ENCODE measurements at places on chromosomes 3 and 15. TPM values are rescaled to one million over a fixed set of nuclear protein-coding genes. Genes with fewer than 3 reads are reported as not detected.

DNA sequence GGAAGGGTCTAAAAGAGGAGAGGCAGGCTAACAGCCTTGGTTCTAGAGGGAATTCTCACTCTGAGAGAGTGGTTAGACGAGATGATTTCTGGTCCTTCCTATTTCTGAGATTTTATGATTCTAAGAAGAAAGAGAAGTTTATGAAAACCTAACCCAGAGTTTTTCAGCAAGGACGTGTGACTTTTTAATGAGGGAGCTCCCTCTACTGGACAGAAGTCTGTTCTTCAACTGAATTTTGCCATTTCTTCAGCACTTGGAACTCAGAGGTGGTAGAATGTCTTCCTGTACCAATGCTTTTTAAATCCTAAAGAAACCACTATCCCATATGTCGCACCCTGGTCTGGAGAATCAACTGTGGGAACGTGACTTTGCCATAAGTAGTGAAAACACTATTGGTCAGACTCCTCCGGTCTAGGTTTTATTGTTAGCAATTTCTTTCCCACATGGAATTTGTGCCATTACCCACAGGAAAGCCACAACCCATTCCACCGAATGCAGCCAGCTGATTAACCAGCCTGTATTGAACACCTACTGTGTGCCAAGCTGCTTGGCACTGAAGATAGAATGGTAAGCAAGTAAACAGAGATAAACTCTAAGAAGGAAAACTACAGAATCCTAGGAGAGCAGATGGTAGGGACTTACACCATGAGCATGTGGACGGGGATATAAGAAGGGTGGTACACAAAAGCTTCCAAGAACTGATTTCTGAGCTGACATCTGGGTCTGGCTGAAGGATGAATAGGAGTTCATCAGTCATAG, 199.5 kb upstream of the LMCD1 start:
- H3K4me3 ChIP-seq, result no peak overlapping the region
- DNase-seq, result no peak
- peaks cover 8% of the 10 kb centered on the region for H3K4me1 ChIP-seq
- H3K36me3 ChIP-seq, result no peaks in the 10 kb centered on the region

The CACNA1D gene
- total RNA-seq, result 0.26 TPM

DNA sequence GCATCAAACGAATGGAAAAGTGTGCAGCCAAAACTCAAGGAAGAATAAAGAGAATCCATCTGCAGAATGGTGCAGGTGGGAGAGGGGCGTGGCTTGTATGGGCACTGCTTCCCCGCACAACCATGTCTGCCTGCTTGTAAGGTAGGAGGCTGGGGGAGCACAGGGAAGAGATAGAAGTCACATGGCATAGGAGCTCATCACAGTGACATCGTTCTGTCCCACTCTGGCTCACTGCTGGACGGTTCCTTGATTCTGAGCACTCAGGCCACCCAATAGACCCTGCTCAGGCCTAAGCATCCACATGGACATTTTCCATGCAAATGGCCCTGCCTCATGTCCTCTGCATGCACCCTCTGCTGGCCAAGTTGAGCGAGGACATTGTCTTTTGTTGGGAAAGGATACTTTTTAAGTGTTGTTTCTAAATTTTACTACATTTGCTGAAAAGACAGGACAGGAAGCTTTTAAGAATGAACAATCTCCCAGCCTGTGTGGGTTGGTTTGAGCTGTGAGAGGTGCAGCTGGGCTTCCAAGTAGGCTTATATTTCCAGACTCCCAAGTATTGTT, 3.1 kb downstream of the MYLK start:
- H3K27ac ChIP-seq, result no peak overlapping the region
- no peaks in the 10 kb centered on the region for H3K36me3 ChIP-seq
- H3K27me3 ChIP-seq, result peaks cover 40% of the 10 kb centered on the region
- DNase-seq, result no peak
- no peak overlapping the region for H3K4me3 ChIP-seq

- DNase-seq, result no peak
- no peaks in the 10 kb centered on the region for H3K36me3 ChIP-seq
- H3K27me3 ChIP-seq, result no peaks in the 10 kb centered on the region
- H3K27ac ChIP-seq, result no peak overlapping the region
- no peaks in the 10 kb centered on the region for H3K4me1 ChIP-seq
These were observed 43.4 kb downstream of the ST3GAL6 start for GRCh38 chr3:98806521-98806920.

The P3H2 gene
- total RNA-seq, result not detected

The C3orf22 gene
- not detected for total RNA-seq

GRCh38 chr3:143848704-143849103, 436 bp upstream of the SLC9A9 start:
- peak overlapping the region; percentile 86 for H3K27ac ChIP-seq
- peaks cover 50% of the 10 kb centered on the region for H3K4me1 ChIP-seq
- no peaks in the 10 kb centered on the region for H3K27me3 ChIP-seq
- H3K36me3 ChIP-seq, result no peaks in the 10 kb centered on the region
- no peak for DNase-seq
- H3K4me3 ChIP-seq, result peak overlapping the region; percentile 88

GRCh38 chr15:64622410-64623260, 152.8 kb downstream of the RBPMS2 start:
- H3K27ac ChIP-seq, result peak overlapping the region; percentile 40
- H3K36me3 ChIP-seq, result no peaks in the 10 kb centered on the region
- DNase-seq, result peak; percentile 79
- peaks cover 62% of the 10 kb centered on the region for H3K4me1 ChIP-seq

The TGM4 gene
- total RNA-seq, result not detected

GRCh38 chr3:55164876-55165275, 237.0 kb upstream of the LRTM1 start:
- H3K27ac ChIP-seq, result no peak overlapping the region
- H3K4me1 ChIP-seq, result no peaks in the 10 kb centered on the region
- no peaks in the 10 kb centered on the region for H3K36me3 ChIP-seq
- H3K27me3 ChIP-seq, result no peaks in the 10 kb centered on the region

DNA sequence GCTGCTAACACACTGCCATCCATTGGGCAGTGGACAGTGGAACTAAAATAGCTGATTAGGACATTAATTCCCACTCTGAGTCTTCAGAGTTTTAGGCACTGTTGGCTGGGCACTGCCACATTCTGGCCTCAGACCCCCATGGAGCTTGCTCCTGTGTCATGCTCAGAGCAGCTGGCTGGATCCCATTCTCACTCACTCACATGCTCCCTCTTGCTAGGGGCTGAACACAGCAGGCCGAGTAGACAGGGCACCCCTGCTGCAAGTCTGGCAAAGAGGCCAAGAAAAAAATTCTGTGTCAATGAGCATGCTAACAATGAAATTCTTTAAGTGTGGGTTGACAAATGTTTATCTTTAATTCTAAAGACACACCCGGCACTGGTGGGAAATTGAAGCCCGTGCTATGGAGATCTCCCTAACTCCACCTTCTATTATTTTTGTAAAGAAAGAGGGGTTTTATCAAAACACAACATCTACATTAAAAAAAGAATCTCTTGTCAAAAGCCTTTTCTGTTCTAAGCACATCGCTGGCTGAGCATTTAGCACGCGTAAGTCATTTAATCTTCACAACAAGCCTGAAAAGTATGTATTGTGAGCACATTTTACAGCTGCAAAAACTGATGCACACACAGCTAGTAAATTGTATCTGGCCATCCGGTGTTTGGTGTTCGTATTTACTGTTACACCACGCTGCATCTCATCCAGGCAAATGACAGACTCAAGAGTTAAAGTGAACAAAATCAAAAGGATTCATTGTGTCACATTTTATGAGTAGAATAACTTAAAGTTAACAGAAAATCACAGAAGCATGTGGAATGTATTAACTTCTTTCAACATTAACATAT, 362.1 kb downstream of the PLOD2 start:
- no peaks in the 10 kb centered on the region for H3K36me3 ChIP-seq
- H3K4me1 ChIP-seq, result no peaks in the 10 kb centered on the region
- H3K4me3 ChIP-seq, result no peak overlapping the region
- no peak for DNase-seq
- no peaks in the 10 kb centered on the region for H3K27me3 ChIP-seq
- H3K27ac ChIP-seq, result no peak overlapping the region

- peaks cover 8% of the 10 kb centered on the region for H3K4me1 ChIP-seq
- peak overlapping the region; percentile 12 for H3K4me3 ChIP-seq
- peaks cover 3% of the 10 kb centered on the region for H3K36me3 ChIP-seq
- H3K27ac ChIP-seq, result no peak overlapping the region
- DNase-seq, result no peak
These were observed 3.1 kb downstream of the FOXL2NB start for GRCh38 chr3:138950006-138950644.

The PPP1R14D gene
- not detected for total RNA-seq

DNA sequence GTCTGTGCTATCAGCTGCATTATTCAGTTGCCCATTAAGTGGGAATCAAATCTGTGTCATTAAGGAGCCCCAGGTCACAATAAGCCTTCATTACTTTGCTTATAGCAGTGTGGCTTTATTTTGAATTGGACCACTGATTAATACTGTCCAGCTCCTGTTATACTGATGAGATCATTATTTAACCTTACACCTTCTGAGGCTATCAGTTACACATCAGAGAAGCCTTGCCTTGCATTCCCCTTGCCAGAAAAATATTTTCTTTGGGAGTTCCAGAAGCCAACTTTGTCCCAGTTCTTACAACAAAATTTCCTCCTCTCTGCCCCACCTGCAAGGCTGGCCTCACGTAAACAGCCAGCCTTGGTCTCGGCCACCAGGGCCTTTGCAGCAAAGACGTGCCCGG, 29.7 kb upstream of the ARNT2 start:
- no peak overlapping the region for H3K4me3 ChIP-seq
- no peak for DNase-seq
- no peak overlapping the region for H3K27ac ChIP-seq
- H3K36me3 ChIP-seq, result no peaks in the 10 kb centered on the region
- no peaks in the 10 kb centered on the region for H3K4me1 ChIP-seq

DNA sequence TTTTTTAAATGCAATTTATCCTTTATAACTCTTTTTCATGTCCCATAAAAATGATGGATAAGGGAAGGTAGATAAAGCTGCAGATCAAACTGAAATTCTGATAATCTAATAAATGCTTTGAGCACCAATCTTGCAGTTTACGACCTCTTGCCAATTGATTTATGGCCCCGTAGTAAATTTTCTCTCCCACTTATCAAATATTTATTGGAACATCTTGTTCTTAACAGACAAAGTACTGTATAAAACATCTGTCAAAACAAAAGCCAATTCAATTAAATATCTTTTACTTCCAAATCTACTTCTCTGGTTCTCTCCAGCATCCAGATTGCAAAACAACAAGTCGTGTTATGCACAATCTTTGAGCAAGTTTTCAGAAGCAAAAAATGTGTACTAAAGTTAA, 34.6 kb downstream of the POLR2M start:
- no peak for DNase-seq
- H3K27me3 ChIP-seq, result no peaks in the 10 kb centered on the region
- H3K36me3 ChIP-seq, result no peaks in the 10 kb centered on the region
- no peak overlapping the region for H3K4me3 ChIP-seq

GRCh38 chr3:122572940-122573412, 4.5 kb upstream of the PARP15 start:
- H3K4me3 ChIP-seq, result peak overlapping the region; percentile 17
- H3K4me1 ChIP-seq, result peaks cover 51% of the 10 kb centered on the region
- H3K27me3 ChIP-seq, result no peaks in the 10 kb centered on the region
- H3K27ac ChIP-seq, result peak overlapping the region; percentile 63
- H3K36me3 ChIP-seq, result peaks cover 40% of the 10 kb centered on the region

- no peak overlapping the region for H3K27ac ChIP-seq
- no peak for DNase-seq
- no peaks in the 10 kb centered on the region for H3K27me3 ChIP-seq
These were observed 880.2 kb downstream of the OTOL1 start for GRCh38 chr3:162376761-162377160.

DNA sequence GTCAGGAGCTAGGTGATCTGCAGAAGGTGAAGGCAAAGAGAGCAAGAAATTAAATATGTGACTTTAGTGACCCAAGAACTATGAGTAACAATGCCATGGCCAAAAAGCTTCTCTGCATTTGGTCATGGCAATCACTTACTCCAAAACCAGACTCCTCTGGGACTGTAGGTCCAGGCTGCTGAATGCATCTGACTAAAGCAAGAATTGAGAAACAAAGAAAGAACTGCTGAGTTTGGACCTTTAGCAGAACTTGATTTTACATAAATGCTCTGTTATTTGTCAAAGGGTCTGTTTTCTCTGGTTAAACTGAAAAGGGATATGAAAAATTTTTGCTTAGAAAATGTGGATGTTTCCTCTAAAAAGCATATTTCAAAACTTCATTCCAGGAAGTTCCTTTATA, 1102.2 kb downstream of the IGSF11 start:
- H3K27ac ChIP-seq, result no peak overlapping the region
- no peaks in the 10 kb centered on the region for H3K27me3 ChIP-seq
- H3K4me1 ChIP-seq, result no peaks in the 10 kb centered on the region
- H3K4me3 ChIP-seq, result no peak overlapping the region
- H3K36me3 ChIP-seq, result no peaks in the 10 kb centered on the region

- no peak for DNase-seq
- H3K27me3 ChIP-seq, result peaks cover 7% of the 10 kb centered on the region
- no peaks in the 10 kb centered on the region for H3K36me3 ChIP-seq
- no peak overlapping the region for H3K27ac ChIP-seq
- H3K4me1 ChIP-seq, result no peaks in the 10 kb centered on the region
These were observed 64.8 kb upstream of the LMCD1 start for GRCh38 chr3:8436661-8437287.

The CHL1 gene
- not detected for total RNA-seq

- peaks cover 40% of the 10 kb centered on the region for H3K27me3 ChIP-seq
- no peaks in the 10 kb centered on the region for H3K36me3 ChIP-seq
- no peak overlapping the region for H3K4me3 ChIP-seq
- H3K4me1 ChIP-seq, result no peaks in the 10 kb centered on the region
- no peak for DNase-seq
- H3K27ac ChIP-seq, result no peak overlapping the region
These were observed 2.8 kb downstream of the CLSTN2 start for GRCh38 chr3:139937674-139938279.

- peak; percentile 71 for DNase-seq
- peaks cover 7% of the 10 kb centered on the region for H3K27me3 ChIP-seq
- no peaks in the 10 kb centered on the region for H3K36me3 ChIP-seq
- no peak overlapping the region for H3K4me3 ChIP-seq
- no peak overlapping the region for H3K27ac ChIP-seq
These were observed 66.4 kb upstream of the NR2E3 start for GRCh38 chr15:71743861-71744382.

- no peak for DNase-seq
- no peak overlapping the region for H3K27ac ChIP-seq
- no peak overlapping the region for H3K4me3 ChIP-seq
- H3K27me3 ChIP-seq, result peaks cover under 1% of the 10 kb centered on the region
- no peaks in the 10 kb centered on the region for H3K36me3 ChIP-seq
These were observed 23.2 kb downstream of the MINAR1 start for GRCh38 chr15:79455361-79455760.

DNA sequence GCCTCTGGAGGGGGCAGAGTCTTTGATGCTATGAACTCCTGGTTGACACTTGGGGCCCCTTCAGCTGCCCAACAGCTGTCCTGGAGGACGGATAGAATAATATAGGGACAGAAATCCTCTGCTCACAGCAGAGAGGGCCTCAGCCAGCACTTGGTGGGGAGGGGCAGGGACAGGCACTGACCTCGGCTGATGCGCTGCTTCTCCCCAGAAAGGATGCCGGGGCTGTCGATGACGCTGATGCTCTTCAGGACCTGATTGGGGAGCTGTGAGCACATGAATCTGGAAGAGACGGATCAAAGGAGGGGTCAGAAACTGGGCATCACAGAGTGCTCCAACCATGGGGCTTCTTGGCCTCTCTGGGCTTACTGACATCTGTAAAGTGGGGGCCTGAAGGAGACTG, 29.5 kb downstream of the EHD4 start:
- peaks cover 10% of the 10 kb centered on the region for H3K36me3 ChIP-seq
- no peak for DNase-seq
- H3K4me1 ChIP-seq, result peaks cover 11% of the 10 kb centered on the region
- no peaks in the 10 kb centered on the region for H3K27me3 ChIP-seq

GRCh38 chr15:26365077-26365476, 407.8 kb downstream of the GABRB3 start:
- no peak overlapping the region for H3K4me3 ChIP-seq
- H3K36me3 ChIP-seq, result no peaks in the 10 kb centered on the region
- H3K4me1 ChIP-seq, result no peaks in the 10 kb centered on the region
- H3K27me3 ChIP-seq, result no peaks in the 10 kb centered on the region

Data from natural killer cell treated with Interleukin-12 subunit alpha and Interleukin-12 subunit beta and Interleukin-15 and Interleukin-18, amount 100 ng/mL, for 72 hours (primary cell).